ENCODE measurements at places on chromosomes 7 and 10.
A peak's percentile ranks its signal among the peaks of the same experiment; 100 is the strongest.

- no peak for DNase-seq
These were observed 594.1 kb downstream of the GRM8 start for GRCh38 chr7:126658684-126659083.

GRCh38 chr10:112952282-112953173, 2.5 kb downstream of the TCF7L2 start:
- DNase-seq, result no peak

DNA sequence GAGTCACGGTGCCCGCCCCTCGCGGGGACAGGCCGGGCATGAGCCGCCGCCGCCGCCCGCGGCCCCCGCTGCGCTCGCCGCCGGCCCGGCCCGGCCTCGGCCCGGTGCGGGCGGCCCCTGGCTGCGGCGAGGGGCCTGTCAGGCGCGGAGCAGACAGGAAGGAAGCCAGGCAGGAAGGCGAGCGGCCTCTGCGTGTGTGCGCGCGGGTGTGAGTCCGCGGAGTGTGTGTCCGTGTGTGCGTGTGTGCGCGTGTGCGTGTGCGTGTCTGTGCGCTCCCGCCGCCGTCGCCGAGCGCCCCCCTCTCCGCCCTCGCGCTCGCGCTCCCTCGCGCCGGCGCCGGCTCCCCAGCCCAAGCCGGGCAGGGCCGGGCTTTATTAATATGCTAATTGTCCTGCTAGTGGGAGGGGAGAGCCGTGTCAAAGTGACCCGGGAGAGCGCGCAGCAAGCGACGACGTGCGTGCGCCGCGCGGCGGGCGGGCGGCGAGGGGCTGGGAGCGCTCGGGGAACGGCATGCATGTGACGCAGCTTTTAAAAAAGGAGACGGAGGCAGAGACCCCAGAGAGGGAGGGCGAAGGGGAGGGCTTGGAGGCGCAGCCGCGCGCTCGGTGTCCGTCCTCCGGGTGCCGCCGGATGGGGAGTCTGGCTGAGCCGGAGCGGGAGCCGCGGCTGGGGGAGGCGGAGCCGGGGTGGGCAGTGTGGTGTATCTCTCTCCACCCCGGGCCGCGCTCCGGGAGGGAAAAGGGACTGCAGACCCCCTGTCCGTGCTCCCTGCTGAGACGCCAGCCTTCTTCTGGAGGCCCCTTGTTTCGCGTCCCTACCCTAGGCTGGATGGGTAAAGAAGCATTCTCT, at the start of gene LDB1:
Gene LDB1, minus strand, starts transcription at position 227 of the 849 bp plus-strand sequence. CDS start 258 bp downstream, outside the sequence.
- peak; percentile 71 for DNase-seq

DNA sequence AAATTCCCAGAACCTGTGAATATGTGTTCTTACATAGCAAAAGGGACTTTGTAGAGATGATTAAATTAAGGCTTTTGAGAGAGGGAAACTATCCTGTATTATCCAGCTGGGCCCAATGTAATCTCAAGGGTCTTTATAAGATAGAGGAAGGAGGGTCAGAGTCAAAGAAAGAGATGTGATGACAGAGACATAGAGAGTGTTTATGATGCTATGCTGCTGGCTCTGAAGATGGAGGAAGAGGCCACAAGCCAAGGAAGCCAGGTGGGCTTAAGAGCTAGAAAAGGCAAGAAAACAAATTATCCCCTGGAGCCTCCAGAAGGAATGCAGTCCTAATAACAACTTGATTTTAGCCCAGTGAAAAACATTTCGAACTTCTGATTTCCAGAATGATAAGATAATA, 15.3 kb upstream of the SKAP2 start:
- no peak for DNase-seq

DNA sequence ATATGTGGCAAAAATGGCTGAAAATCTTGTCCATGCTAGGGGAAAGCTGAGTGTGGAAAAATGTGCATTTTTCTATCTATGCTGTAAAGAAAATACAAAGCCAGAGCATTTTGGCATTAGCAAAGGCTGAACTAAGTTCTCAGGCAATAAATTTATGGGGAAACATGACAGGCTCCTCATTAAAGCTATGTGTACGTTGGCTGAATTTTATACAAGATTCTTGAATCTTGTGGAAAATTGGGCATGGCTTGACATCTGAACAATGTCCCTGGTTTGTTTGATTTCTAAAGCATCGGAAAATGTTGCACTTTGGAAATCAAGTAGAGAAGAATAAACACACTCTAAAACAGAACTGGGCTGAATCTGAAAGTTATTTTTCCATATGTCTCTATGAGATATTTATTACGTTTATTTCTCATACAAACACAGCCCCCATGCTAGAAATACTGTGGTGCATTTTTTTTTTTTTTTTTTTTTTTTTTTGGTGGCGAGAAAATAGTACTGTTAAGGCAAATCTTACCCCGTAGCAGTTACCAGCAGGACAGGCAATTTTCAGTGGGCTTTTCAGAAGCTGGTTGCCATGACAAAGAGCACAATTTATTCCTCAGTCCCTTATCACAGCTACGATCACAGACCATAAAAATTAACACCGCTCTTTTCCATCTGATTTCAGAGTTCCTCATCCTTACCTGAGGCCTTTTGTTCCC, 16.9 kb downstream of the CPA1 start:
- no peak for DNase-seq

- no peak for DNase-seq
These were observed 190.4 kb downstream of the GPR37 start for GRCh38 chr7:124575176-124575575.

- no peak for DNase-seq
These were observed 180.3 kb downstream of the KCNMA1 start for GRCh38 chr10:77457266-77457665.

DNA sequence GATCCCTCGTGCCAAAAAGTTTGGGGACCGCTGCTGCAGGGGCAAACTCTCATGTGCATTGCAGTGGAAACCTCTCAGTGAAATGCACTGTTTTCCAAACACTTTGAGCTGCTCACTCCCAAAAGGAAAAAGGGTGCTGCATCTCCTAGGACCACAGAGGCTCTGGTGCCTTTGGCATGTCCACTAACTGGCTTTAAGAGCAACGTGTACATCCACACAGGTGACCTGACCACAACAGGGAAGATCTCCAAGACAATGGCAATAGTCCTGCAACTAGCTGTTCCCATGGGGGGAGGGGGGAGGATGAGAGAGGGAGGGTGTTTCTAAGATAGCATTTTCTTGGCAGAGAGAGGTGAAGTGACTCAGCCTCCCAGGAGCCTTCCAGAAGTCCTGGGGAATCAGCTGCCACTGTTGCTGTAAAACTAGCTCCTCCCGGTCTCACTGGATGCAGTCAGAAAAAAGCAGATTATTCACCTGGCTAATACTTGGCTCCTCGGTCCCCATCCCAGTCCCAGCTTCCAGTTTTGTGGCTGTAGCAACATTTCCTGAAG, 181.7 kb downstream of the HECW1 start:
- peak; percentile 15 for DNase-seq

DNA sequence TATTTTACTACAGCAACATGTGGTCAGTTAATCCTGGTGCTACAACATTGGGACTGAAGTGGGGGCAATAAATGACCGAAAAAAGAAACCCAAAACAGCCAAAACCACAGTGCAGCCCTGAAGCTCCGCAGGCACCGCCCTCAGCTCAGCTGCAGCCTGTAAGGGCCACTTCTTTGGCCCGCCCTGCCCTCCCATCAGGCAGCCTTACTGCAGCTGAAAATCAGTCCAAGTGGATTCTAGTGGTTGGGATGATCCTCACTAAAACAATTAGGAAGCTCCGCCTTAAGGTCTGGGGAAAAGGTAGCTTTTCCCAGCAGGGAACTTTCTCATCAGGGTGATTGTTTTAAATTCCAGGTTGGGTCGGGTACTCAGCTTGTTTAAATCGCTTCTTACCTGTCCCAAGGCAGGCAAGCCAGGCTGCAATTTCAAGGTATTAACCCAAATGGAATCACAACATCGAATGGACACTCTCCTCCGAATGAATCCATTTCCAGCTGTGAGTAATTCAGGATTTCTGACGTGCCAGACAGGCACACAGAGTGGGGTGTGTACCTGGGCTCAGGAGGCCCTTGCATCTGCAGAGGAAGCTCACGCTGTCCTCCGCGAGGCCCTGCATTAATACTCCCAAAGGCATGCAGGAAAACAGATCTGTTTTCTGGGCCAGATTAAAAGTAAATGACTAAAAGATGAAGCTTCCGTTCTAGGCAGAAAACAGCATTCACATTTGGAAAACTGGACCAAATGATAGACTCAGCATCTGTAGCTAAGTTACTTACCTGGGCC, 104.3 kb downstream of the CREB5 start:
- no peak for DNase-seq

DNA sequence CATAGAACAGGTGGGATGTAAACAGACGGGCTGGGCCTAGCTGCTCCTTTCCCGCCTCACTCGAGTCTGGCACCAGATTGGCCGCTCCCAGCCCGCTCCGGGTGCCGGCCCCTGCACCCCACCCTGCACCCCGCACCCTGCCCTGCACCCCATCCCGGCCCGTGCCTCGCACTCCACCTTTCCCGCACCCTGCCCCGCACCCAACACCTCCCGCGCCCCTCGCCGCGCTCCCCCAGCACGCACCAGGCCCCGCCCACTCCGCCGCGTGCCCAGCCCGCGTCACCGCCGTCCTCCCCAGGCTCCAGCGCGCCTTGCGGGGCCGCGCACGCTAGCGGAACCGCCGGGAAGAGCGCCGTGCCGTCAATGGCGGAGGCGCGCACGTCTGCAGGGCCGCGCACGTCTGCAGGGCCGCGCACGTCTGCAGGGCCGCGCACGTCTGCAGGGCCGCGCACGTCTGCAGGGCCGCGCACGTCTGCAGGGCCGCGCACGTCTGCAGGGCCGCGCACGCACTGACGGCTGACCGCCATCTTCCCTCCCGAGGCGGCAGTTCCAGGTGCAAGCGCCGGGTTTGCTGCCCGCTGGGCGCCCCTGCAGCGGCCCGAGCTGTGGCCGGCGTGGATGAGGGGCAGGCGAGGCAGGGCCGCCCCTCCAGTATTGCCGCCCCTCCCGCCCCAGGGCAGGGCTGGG, at the start of gene UBE3C:
Gene UBE3C, plus strand, starts transcription at position 503 of the 687 bp plus-strand sequence. CDS start 347 bp downstream, outside the sequence.
- DNase-seq, result peak; percentile 87

DNA sequence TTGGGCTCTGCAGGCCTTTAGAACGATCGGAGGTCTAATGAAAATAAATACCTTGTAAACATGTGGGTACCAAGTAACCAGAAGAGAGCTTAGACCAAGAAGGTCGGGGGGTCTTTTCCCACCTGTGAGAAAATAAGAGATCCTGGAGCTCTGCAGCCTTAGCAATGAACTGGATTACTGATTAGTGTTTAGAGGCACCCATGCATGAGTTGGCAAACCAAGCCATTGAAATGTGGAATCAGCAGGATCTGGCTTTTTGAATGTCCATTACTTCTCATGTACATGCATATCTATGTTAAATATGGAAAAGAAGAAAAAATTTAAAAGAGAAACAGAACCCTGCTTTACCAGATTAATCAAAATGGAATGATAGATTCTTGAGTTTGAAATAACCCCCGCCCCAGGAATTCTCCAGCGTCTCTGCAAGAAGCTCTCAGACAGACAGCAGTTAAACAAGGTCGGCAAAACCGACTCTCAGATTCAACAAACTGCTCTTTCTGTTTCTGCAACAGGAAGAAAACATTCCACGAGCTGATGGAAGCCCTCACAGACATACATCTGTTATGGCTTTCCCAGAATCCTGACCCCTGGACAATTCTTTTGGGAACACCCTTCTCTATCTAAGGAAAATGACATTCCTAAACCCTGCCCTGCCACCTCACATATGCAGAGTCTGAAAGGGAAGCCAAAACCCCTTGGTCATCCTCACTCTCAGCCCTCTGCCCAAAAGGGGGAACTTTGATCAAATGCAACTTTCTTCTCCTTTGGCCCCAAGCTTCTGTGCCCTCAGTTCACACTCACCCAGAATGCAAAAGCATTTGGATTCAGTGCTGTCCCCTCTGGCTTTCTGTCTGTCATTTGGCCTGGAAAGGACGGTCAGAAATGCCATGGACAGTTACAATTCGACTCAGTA, 78.7 kb upstream of the EN2 start:
- no peak for DNase-seq
